Stimulated activated CD8-positive, alpha-beta memory T cell treated with anti-CD3 and anti-CD28 coated beads, Interleukin-2, amount 100 ng/mL, for 1 hour (primary cell): ENCODE measurements at places on chromosomes 4 and X.

DNA sequence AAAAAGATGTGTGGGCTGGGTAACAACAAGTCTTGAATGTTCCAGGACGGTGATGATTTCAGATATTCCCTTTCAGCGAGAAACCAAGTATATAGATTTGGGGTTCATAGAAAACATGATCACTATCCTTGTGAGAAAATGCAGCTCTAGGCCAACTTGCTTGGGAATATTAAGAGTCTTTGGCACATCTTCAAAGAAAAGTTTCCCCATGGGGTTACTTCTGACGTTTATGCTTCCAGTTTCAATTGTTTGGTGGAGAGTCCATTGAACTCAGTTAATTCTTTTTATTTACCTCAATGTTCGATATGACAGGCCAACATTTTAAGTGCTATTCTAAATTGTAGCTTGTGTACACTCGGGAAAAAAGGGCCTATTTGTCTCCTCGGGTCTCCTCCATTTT lies 126.7 kb downstream of the NHS start:
- DNase-seq = no peak

GRCh38 chr4:1356181-1356998 lies 9.4 kb downstream of the UVSSA start:
- no peak for DNase-seq

- DNase-seq = no peak
Measured at GRCh38 chr4:14151101-14151500, 523.6 kb upstream of the BOD1L1 start.

DNA sequence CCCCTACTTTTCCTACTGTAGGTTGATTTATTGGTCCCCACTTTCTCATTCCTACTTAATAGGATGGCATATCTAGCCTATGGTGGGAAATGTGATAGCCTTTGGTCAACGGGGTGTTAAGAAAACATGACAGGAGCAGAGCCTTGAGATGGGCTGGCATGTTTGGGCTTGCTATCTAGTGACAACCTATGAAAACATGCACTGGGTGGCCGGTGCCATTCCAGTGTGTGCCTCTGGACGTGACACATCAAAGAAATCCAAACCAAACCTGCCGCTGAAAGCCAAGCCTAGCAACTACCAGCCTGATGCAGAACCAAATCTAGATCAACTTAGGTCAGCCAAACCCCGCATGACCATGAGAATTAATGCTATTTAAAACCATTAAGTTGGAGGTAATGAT lies 317.6 kb downstream of the DMD start:
- no peak for DNase-seq

GRCh38 chr4:38663090-38663800 lies 754 bp upstream of the KLF3 start:
- DNase-seq = no peak

- no peak for DNase-seq
Measured at GRCh38 chrX:52577464-52578173, 60.8 kb upstream of the XAGE1B start.

- no peak for DNase-seq
Measured at GRCh38 chr4:133869486-133869885, 332.1 kb downstream of the PABPC4L start.
